ENCODE measurements at places on chromosomes 13 and 19. TPM values are rescaled to one million over a fixed set of nuclear protein-coding genes. Genes with fewer than 3 reads are reported as not detected.

Gene IGFL2
- total RNA-seq = not detected

Gene TMEM150B
- total RNA-seq = not detected

Gene C13orf46
- total RNA-seq = 0.39 TPM

Gene NLRP4
- not detected for total RNA-seq

GRCh38 chr13:75749407-75749806, 113.3 kb downstream of the LMO7 start:
- no peak for DNase-seq

GRCh38 chr13:106350208-106350607, 185.3 kb downstream of the EFNB2 start:
- DNase-seq = no peak
